ENCODE measurements at places on chromosomes 4 and X.

GRCh38 chr4:113957956-113958355, 21.5 kb downstream of the ARSJ start:
- peak; percentile 80 for DNase-seq

GRCh38 chr4:26058537-26058936, 144.5 kb downstream of the SMIM20 start:
- no peak for DNase-seq

- peak; percentile 76 for DNase-seq
Observed at GRCh38 chr4:155953151-155954117, at the start of gene CTSO. Gene CTSO, minus strand, starts transcription at chr4:155953866. Its CDS starts 19 bp downstream, at chr4:155953847.

GRCh38 chrX:20056704-20057103, 60.0 kb downstream of the MAP7D2 start:
- no peak for DNase-seq

DNA sequence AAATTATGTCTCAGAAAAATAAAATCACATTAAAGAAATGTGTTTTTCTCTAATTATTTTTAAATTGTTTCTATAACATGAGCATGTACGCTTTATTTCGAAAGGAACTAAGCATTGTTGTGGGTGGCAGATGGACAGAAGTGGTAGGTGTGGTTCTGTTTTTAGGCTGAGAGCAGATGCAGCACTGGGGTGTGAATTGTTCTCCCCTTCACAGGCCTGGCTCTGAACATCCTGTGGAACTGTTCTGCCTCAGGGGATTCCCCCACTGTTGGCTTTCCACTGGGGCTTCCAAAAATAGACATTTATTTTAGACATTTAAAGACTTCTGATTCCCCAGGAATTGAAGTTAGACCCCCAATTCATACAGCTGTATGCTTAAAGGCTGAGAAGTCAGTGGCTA, 41.9 kb upstream of the PDHA2 start:
- no peak for DNase-seq

GRCh38 chr4:100836929-100837328, 319.1 kb upstream of the EMCN start:
- DNase-seq, result no peak

DNA sequence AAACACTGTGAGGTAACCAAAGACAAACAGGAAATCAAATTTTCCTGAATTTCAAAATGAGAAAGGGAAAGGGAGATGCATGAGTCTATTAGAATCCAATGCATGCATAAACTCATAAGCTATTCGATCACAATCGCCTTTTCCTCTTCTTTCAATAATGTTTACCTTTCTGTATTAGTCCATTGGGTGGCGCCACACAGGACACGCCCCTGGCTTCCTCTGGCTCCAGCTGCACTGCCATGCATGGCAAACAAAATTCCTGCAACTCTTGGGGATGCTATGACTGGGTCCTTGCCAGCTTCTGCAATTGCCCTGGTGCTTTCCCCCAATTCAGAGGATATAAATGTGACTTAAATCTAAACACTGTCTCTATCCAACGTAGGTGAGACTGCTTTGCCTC, 424.5 kb upstream of the PCDH7 start:
- no peak for DNase-seq

- DNase-seq, result no peak
Observed at GRCh38 chr4:113825272-113825671, 63.7 kb upstream of the CAMK2D start.

DNA sequence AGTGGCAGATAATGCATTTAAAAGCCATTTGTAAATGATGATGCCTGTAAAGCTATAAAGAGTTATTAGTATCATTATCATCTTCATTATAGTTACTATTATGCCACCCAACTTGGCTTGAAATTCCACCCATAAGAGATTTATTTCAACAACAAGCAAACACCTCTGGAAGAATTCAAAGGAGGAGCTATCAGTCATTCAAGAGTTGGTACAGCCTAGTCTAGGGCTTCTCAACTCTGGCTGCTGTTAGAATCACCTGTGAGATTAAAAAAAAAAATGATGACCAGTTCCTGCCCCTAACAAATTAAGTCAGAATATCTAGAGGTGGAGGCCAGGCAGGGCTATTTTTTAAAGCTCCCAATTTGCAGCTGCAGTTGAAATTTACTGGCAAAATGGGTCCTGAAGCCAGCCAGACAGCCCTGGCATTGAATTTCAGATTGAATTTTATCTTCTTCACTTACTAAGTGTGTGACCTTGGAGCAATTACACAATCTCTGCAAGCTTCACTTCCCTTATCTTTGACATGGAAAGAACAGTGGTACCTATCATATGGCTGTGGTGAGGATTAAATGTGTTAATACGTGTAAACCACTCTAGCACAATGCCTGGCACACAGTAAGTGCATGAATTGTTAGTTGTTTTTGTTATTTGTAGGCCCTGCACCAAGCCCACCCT, 52.9 kb upstream of the EDA start:
- no peak for DNase-seq

GRCh38 chrX:39779952-39780783, 317.6 kb downstream of the BCOR start:
- DNase-seq, result no peak

DNA sequence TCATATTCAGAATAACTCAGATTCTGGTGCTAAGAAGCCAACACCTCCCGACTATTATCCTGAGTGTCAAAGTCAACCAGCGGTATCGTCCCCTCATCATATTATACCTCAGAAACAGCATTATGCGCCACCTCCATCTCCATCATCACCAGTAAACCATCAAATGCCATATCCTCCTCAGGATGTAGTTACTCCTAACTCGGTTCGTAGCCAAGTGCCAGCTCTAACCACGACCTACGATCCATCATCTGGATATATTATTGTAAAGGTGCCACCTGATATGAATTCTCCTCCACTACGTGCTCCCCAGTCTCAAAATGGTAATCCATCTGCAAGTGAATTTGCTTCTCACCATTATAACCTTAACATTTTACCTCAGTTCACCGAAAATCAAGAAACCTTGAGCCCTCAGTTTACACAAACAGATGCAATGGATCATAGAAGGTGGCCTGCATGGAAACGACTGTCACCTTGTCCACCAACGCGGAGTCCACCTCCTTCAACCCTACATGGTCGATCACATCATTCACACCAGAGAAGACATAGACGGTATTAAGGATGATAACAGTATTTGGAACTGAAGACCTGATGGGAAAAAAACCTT, 1.1 kb downstream of the CBLL2 start:
- DNase-seq, result no peak

- no peak for DNase-seq
Observed at GRCh38 chr4:56062526-56063145, 113.9 kb downstream of the CEP135 start.

DNA sequence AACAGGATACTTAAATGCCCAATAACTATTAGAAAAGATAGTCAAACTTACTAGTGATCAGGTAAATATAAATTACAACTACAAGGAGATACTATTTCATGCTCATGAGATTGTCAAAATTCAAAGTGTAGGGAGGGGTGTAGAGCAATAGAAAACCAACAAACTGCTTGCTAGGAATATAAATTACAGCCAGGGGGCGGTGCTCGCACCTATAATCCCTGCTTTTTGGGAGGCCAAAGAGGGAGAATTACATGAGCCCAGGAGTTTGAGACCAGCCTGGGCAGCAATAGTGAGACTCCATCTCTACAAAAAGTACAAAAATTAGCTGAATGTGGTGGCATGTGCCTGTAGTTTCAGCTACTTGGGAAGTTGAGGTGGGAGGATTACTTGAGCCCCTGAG, 556.5 kb upstream of the NR3C2 start:
- DNase-seq, result no peak

GRCh38 chr4:5574386-5574785, 134.0 kb downstream of the EVC2 start:
- no peak for DNase-seq

GRCh38 chrX:15854080-15854655, 445 bp downstream of the AP1S2 start:
- no peak for DNase-seq

GRCh38 chr4:73470728-73471127, 10.8 kb upstream of the AFM start:
- no peak for DNase-seq

DNA sequence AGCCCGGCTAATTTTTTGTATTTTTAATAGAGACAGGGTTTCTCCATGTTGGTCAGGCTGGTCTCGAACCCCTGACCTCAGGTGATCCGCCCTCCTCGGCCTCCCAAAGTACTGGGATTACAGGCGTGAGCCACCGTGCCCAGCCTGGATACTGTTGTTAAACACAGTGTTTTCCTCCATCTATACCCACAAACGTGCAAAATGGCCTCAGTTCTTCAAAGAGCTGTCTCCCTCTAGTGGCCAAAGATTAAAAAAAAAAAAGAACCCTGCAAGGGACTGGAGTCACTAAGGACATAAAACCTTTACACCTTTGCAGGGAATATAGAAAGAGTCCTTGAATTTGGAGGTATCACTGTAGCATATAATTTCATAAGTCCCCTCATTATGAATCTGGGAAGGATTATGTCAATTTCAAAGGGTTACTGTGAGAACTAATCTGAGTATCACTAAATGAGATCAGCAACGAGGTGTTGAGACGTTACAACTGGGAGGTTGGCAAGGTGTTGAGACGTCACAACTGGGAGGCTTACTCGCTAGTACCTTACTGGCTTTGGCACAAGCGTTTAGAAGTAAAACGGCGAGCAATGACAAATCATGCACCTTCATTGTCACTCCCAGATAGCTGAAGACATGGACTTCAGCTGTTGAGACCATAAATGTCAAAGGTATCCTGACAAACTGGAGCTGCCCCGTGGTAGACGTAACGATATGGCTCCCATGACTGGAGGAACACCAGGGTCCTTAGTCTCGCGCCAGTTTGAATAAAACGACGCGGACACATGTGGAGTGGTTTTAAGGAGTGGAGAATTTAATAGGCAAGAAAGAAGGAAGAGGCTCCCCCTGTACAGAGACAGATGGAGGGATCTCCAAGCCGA, 33.4 kb upstream of the ENPP6 start:
- peak; percentile 42 for DNase-seq

DNA sequence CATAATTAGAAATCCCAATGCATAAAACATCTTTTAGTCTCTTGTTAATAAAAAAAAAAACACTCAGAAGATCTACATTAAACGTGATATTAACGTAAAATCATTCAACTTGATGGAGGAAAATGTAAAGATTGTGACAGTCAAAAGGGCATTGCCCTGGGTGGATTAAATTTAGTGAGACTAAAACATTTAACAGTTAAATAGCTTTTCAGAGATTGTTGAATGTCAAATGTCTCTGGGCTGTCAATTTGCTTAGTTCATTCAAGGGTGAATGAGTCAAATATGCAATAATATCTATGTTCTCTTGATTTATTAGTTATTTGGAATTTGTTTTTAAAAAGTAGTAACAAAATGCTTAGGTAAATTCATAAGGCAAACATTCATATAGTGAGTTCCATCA, 836.6 kb upstream of the PCDH10 start:
- DNase-seq, result no peak

- no peak for DNase-seq
Observed at GRCh38 chr4:2516635-2517034, 19.8 kb upstream of the FAM193A start.

DNA sequence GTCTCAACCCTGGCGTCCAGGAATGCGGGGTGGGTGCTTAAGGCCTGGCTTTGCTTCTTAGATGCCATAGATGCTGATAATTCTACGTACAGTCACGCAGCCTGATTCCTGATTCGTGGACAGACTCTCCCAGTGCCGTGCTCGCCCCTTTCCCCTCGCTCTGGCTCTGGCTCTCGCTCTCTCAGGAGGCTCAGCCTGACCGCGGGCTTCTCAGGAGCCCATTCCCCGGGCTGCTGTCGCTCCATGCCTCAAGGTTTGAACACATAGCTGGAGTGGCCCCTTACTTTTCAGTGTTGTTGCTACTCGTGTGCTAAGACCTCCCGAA, 59.2 kb upstream of the ZC4H2 start:
- no peak for DNase-seq

GRCh38 chrX:143466130-143466529, 51.1 kb downstream of the SPANXN3 start:
- no peak for DNase-seq

- no peak for DNase-seq
Observed at GRCh38 chr4:157219711-157220370, 687 bp upstream of the GRIA2 start.

- DNase-seq, result no peak
Observed at GRCh38 chr4:1462768-1463075, 56.5 kb upstream of the NKX1-1 start.

GRCh38 chr4:123546573-123547060, 150.0 kb downstream of the SPRY1 start:
- no peak for DNase-seq

DNA sequence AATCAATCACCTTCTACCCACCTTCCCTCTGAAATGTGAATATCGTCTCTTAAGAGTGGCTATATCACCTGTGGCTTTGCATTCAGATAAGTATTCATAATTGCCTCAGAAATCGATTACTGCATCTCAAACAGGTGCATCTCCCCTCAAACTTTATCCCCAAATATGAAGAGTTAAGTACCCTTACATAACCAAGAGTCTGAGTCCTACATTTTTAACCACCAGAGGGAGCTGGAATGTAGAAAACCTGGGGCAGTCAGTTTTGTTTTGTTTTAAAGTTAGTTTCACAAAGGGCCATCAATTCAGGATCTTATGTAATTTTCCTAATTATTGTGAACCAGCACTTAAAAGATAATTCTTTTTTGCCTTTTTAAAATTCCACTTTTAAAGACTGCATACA, 5.7 kb downstream of the TCEANC start:
- DNase-seq, result peak; percentile 37

DNA sequence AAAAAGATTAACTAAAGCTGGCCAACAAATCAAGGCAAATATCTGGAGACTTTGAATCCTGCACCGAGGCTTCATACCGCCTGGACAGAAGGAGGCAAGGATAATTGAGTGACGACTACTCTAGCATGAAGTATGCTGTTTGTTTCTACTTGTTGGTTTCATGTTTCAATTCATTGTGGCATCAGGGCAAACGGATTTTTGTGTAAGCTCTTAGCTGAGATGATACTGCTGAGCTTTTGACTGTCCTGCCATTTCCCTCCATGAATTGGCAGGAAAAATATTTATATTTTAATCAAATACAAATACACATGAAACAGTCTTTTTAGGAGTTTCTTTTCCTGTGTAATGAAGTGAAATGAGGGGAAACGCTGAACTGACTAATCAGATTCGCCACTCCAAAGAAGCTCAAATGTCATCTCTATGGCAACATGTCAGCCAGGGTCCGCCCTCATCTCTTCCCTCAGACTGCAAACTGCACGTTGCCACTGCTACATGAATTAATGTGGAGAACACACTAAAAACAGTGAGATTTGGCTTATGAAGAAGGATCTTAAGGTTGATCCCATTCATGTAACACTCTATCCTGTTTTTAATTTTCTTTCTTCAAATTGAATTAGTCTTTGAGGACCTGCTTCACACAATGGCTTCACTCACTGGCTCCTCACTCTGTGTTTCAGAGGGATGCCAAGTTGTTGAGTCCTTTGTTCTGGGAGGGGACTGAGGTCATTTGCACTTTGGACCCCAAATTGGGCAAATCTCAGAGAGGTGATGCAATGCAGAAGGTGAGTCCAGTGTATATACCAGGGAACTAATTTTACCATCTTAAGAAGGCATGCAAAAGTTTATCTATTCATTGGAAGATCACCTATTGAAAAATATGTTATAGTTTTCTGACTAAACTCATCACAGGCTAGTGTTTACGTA, 149.6 kb upstream of the MID1 start:
- DNase-seq, result no peak

Measured in SK-N-MC (cell line).